ENCODE measurements at places on chromosomes 3 and 15. TPM values are rescaled to one million over a fixed set of nuclear protein-coding genes. Genes with fewer than 3 reads are reported as not detected.

- H3K4me3 ChIP-seq = no peak overlapping the region
- no peaks in the 10 kb centered on the region for H3K27me3 ChIP-seq
- no peaks in the 10 kb centered on the region for H3K36me3 ChIP-seq
- peaks cover 19% of the 10 kb centered on the region for H3K4me1 ChIP-seq
Observed at GRCh38 chr3:131077904-131078303, 51.2 kb downstream of the NEK11 start.

The C3orf49 gene
- not detected for total RNA-seq

GRCh38 chr3:145134738-145135137 lies 1026.2 kb downstream of the PLOD2 start:
- DNase-seq = no peak
- no peaks in the 10 kb centered on the region for H3K36me3 ChIP-seq
- H3K27me3 ChIP-seq = no peaks in the 10 kb centered on the region
- H3K27ac ChIP-seq = no peak overlapping the region

GRCh38 chr15:74870436-74871215 lies 2.5 kb downstream of the SCAMP2 start:
- H3K27me3 ChIP-seq = no peaks in the 10 kb centered on the region
- DNase-seq = no peak
- peak overlapping the region; percentile 97 for H3K27ac ChIP-seq
- H3K36me3 ChIP-seq = no peaks in the 10 kb centered on the region
- peaks cover 76% of the 10 kb centered on the region for H3K4me1 ChIP-seq
- H3K4me3 ChIP-seq = peak overlapping the region; percentile 46

- H3K4me3 ChIP-seq = no peak overlapping the region
- H3K4me1 ChIP-seq = no peaks in the 10 kb centered on the region
- H3K36me3 ChIP-seq = no peaks in the 10 kb centered on the region
Observed at GRCh38 chr3:84318273-84318809, 640.4 kb upstream of the CADM2 start.

The CLRN1 gene
- not detected for total RNA-seq

The IL17RD gene
- total RNA-seq = 9.6 TPM

DNA sequence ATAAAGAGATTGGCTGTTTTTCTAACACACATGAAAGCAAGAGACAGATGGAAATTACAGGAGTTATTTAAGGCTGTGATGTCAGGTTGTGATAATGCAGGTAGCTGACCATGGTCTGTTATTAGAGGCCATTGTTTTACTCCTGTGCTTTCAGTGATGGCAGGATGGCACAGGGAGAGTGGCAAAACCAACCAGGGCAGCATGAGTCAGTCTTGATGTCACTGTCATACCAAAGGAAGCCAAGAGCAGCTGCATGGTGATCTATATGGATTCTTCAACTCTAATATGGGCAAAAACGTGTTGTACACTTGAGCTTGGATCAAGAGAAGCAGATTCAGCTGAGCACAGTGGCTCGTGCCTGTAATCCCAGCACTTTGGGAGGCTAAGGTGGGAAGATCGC lies 91.8 kb upstream of the LMOD3 start:
- no peak overlapping the region for H3K27ac ChIP-seq
- no peaks in the 10 kb centered on the region for H3K27me3 ChIP-seq
- H3K36me3 ChIP-seq = peaks cover 40% of the 10 kb centered on the region
- DNase-seq = no peak
- no peaks in the 10 kb centered on the region for H3K4me1 ChIP-seq
- no peak overlapping the region for H3K4me3 ChIP-seq

- no peak for DNase-seq
- no peak overlapping the region for H3K4me3 ChIP-seq
- no peaks in the 10 kb centered on the region for H3K27me3 ChIP-seq
Observed at GRCh38 chr15:44796508-44796907, 60.2 kb downstream of the TRIM69 start.

- no peaks in the 10 kb centered on the region for H3K27me3 ChIP-seq
- H3K4me1 ChIP-seq = peaks cover 83% of the 10 kb centered on the region
- H3K36me3 ChIP-seq = peaks cover 7% of the 10 kb centered on the region
- no peak for DNase-seq
- H3K27ac ChIP-seq = peak overlapping the region; percentile 90
Observed at GRCh38 chr3:45544024-45544716, 50.4 kb upstream of the LIMD1 start.

DNA sequence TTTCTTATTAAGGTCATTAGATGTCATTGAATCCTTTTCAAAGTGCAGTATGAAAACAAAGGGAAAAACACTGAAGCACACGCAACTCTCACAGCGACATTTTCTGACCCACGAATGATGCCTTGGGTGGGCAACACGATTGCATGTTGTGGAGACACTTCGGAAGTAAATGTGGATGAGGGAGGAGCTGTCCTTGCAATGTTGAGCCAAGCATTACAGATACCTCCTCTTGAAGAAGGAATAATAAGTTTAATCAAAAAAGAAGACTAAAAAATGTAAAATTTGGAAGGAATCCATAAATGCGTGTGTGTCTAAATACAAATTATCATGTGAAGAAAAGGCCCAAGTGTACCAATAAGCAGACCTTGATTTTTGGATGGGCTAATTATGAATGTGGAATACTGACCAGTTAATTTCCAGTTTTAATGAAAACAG lies 16.9 kb downstream of the THBS1 start:
- no peaks in the 10 kb centered on the region for H3K27me3 ChIP-seq
- H3K4me3 ChIP-seq = no peak overlapping the region
- peaks cover 3% of the 10 kb centered on the region for H3K4me1 ChIP-seq
- H3K36me3 ChIP-seq = peaks cover 43% of the 10 kb centered on the region
- no peak for DNase-seq

DNA sequence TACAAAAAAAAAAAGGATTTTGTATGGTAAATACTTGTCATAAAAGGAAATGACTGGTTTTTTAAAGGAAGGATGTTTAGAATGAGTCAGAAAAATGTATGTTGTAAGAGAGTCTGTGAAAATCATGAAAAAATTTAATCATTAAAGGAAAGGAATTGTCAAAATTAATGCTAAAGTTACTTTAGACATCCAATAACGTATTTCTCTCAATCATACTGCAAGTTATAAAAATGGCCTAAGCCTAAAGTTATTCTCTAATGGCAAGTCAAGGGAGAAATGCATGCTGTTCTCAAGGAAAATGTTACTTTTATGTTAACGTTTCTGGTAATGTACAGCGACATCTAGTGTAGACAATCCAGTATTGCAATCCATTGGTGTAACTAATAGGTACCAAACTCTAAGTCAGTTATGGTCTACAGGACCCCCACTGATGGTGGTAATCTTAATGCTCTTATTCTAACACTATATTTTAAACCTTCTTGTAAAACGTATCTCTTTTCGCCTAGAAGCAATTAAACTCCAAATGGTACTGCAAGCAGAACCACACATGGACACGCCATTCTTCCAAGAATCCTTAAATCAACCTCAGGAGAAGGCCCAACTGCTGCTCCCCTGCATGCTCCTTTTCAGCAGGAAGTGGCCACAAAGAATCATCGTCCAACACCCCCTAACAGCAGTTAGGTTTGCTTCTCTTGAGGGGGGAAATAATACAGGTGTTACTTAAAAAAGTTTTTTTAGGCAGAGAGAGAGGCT lies 35.2 kb downstream of the NCEH1 start:
- peaks cover 91% of the 10 kb centered on the region for H3K4me1 ChIP-seq
- H3K27ac ChIP-seq = peak overlapping the region; percentile 85
- no peak for DNase-seq

DNA sequence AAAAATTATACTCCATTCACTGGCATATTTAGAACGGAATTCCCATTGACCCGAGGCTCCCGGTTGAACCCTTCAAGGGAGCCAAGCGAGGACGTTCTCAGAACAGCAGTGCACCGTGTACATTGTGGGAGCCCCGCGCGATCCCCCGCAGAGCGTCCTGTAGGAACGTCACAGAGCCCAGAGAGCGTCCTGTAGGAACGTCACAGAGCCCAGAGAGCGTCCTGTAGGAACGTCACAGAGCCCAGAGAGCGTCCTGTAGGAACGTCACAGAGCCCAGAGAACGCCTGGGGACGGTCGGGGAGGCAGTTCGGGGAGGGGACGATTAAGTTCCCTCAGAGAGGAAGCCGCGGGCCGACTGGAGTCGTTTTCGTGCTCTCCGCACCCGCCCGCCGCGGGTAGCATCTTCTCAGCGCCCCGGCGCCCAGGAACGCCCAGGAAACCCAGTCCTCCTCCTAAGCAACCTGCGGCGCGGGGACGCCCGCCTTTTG lies 506 bp upstream of the ATP1B3 start:
- peak overlapping the region; percentile 100 for H3K27ac ChIP-seq
- peaks cover 46% of the 10 kb centered on the region for H3K4me1 ChIP-seq
- DNase-seq = peak; percentile 61
- H3K36me3 ChIP-seq = no peaks in the 10 kb centered on the region
- H3K4me3 ChIP-seq = peak overlapping the region; percentile 95

- H3K27me3 ChIP-seq = no peaks in the 10 kb centered on the region
- no peaks in the 10 kb centered on the region for H3K36me3 ChIP-seq
- DNase-seq = peak; percentile 23
- H3K27ac ChIP-seq = no peak overlapping the region
- H3K4me3 ChIP-seq = no peak overlapping the region
Observed at GRCh38 chr15:71103102-71103676, 12.1 kb upstream of the THSD4 start.

GRCh38 chr3:138356730-138357405 lies 8.5 kb downstream of the MRAS start:
- H3K4me1 ChIP-seq = peaks cover 100% of the 10 kb centered on the region
- DNase-seq = no peak
- H3K27ac ChIP-seq = peak overlapping the region; percentile 92

GRCh38 chr3:52055537-52056351 lies 627 bp downstream of the DUSP7 start:
- H3K4me1 ChIP-seq = peaks cover 66% of the 10 kb centered on the region
- H3K4me3 ChIP-seq = peak overlapping the region; percentile 80
- peak; percentile 53 for DNase-seq
- no peaks in the 10 kb centered on the region for H3K27me3 ChIP-seq
- H3K36me3 ChIP-seq = peaks cover 31% of the 10 kb centered on the region

GRCh38 chr3:126021224-126021623 lies 52.2 kb downstream of the ROPN1B start:
- H3K36me3 ChIP-seq = peaks cover 39% of the 10 kb centered on the region
- no peak overlapping the region for H3K27ac ChIP-seq
- H3K4me1 ChIP-seq = no peaks in the 10 kb centered on the region

The SRGAP3 gene
- total RNA-seq = 10.3 TPM

The GPR176 gene
- 1.6 TPM for total RNA-seq

DNA sequence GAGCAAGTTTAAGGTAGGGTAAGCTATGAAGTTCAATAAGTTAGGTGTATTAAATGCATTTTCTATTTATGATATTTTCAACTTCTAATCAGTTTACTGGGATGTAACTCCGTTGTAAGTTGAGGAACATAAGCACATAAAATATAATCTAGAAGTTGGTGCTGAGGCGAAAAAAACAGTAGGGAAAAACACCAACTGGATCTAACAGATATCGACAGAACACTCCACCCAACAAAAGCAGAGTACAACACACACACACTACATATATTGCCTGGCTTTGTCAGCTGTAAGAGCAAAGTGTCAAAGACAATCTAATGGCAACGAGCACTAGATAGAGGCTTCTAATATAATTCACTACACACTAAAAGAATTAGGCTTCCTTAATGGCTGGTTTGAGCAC lies 8.4 kb downstream of the PIK3R4 start:
- H3K27me3 ChIP-seq = no peaks in the 10 kb centered on the region
- no peak overlapping the region for H3K4me3 ChIP-seq
- H3K36me3 ChIP-seq = peaks cover 39% of the 10 kb centered on the region
- H3K27ac ChIP-seq = no peak overlapping the region

- no peak overlapping the region for H3K27ac ChIP-seq
- no peak for DNase-seq
- H3K4me1 ChIP-seq = no peaks in the 10 kb centered on the region
- H3K4me3 ChIP-seq = no peak overlapping the region
- no peaks in the 10 kb centered on the region for H3K27me3 ChIP-seq
- no peaks in the 10 kb centered on the region for H3K36me3 ChIP-seq
Observed at GRCh38 chr3:145088917-145089316, 1072.1 kb downstream of the PLOD2 start.

DNA sequence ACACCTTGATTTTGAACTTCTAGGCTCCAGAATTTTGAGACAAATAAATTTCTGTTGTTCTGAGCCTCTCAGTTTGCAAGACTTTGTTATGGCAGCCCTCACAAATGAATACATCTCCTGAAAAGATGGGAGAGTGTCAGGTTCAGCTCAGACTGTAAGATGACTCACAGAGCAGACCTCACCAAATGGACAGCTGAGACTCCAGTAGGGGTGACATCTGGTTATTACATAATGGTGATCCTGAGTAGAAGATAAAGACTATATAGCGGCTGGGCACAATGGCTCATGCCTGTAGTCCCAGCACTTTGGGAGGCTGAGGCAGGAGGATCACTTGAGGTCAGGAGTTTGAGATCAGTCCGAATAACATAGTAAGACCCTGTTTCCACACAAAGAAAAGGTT lies 26.2 kb upstream of the MTMR14 start:
- no peak overlapping the region for H3K27ac ChIP-seq
- DNase-seq = no peak
- H3K4me1 ChIP-seq = no peaks in the 10 kb centered on the region
- no peak overlapping the region for H3K4me3 ChIP-seq
- no peaks in the 10 kb centered on the region for H3K36me3 ChIP-seq
- H3K27me3 ChIP-seq = peaks cover 9% of the 10 kb centered on the region

DNA sequence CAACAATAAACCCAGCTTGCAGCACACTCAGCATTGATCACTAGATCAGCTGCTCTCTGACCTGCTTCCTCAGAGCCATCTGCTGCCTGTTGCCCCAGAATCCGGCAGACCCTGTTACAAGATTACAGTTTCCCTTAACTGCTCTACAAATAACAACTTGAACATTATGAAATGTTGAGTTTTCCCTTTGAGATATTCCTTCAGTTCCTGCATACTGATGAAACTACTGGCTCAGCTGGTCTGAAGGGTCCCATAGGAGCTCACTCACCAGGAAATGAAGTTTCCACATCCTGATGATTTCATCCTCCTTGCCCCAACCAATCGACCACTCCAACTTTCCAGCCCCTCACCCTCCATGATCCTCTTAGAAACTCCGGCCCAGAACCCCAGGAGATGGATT lies 281.9 kb downstream of the OCA2 start:
- no peak overlapping the region for H3K27ac ChIP-seq
- no peak for DNase-seq
- no peak overlapping the region for H3K4me3 ChIP-seq
- no peaks in the 10 kb centered on the region for H3K36me3 ChIP-seq
- H3K4me1 ChIP-seq = no peaks in the 10 kb centered on the region

The STRC gene
- not detected for total RNA-seq

DNA sequence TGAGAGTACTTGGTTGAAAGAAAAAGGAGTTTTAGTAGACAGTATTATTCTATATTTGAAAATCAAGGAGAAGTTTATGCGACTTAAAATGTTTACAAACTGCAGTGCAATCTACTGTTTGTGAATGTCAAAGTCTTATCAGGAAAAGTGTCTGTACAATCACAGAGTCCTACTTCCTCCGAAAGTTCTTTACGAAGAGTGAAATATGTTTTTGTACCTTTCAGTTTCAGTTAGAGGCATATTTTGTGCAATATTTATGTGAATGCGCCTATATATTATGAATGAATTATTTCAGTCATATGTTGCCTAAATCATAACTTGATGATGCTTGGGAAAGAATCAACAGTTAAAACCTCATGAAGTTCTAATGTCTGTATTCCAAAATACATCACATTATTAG lies 31.5 kb downstream of the NGRN start:
- no peaks in the 10 kb centered on the region for H3K27me3 ChIP-seq
- no peak overlapping the region for H3K4me3 ChIP-seq
- DNase-seq = no peak
- H3K27ac ChIP-seq = no peak overlapping the region

The NR2E3 gene
- total RNA-seq = not detected

- no peaks in the 10 kb centered on the region for H3K27me3 ChIP-seq
- no peaks in the 10 kb centered on the region for H3K36me3 ChIP-seq
- H3K27ac ChIP-seq = no peak overlapping the region
Observed at GRCh38 chr3:177144922-177145321, 52.4 kb downstream of the TBL1XR1 start.

The CCDC39 gene
- not detected for total RNA-seq

The ITIH4 gene
- total RNA-seq = 5.0 TPM

Measured in left ventricle myocardium inferior (tissue), 1 donor.